ENCODE measurements at places on chromosomes 5 and 9. TPM values are rescaled to one million over a fixed set of nuclear protein-coding genes. Genes with fewer than 3 reads are reported as not detected.
A peak's percentile ranks its signal among the peaks of the same experiment; 100 is the strongest.

CEP120 gene
- total RNA-seq = 19.2 TPM

PCDHGA8 gene
- 1.6 TPM for total RNA-seq

PCDHA3 gene
- total RNA-seq = not detected

DNA sequence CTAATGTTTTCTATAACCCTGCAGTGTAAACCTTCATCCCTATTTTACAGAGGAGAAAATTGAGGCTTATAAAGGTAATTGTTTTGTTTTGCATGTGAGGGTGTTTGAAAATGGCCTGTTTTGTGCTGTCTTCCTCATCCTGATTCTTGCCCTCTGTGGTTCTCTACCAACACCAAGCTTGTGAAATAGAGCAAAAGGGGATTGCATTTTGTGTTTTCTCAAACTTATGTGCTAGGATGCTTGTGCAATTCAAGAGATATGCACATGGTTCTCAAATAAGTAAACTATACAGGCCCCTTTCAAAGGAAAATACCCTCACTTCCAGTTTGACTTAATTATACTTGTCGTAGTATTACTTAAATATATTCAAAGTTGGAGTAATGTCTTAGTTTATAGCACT is 17.2 kb downstream of the PAM start:
- no peak for DNase-seq

- DNase-seq = no peak
These were observed 218.4 kb upstream of the MAST4 start for GRCh38 chr5:66377747-66378146.

GRCh38 chr5:39352951-39353350 is 11.3 kb downstream of the C9 start:
- no peak for DNase-seq

GRCh38 chr5:132963171-132964104 is at the start of gene AFF4:
TSS of gene AFF4 (minus strand) at chr5:132963634. CDS start at chr5:132937189, 26,445 bp downstream.
- DNase-seq = peak; percentile 95

DNA sequence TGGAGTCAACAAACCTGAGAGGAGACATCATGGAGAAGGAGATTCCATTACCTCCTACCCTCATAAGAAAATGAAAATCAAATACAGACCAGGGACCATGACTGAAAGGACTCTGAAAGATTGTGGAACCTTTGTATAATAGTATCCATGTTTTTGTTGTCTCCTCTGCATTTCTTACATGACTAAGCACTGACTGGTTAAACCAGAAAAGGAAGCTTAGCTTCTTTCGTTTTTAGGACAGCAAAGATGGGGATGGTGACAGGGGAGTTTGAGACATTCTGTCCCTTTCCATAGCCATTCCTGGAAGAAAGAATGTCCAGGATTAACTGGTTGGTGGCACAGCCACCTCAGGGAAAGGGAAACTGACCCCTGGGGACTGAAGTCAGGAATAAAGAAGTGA is 22.2 kb downstream of the ITGA1 start:
- peak; percentile 63 for DNase-seq
